Melanocyte of skin (primary cell): ENCODE measurements at places on chromosomes 13 and 19. TPM values are rescaled to one million over a fixed set of nuclear protein-coding genes. Genes with fewer than 3 reads are reported as not detected.

Gene KIR2DL1
- not detected in 2 replicates for total RNA-seq

Gene MISP3
- 0.46 TPM in 1 of 2 replicates, not detected in the other for total RNA-seq

Gene KIR3DL2
- not detected in 2 replicates for total RNA-seq

Gene TUBA3C
- total RNA-seq = not detected in 2 replicates

Gene CBARP
- 2.2 and 2.4 TPM in 2 replicates for total RNA-seq

Gene FREM2
- total RNA-seq = 0.33 and 1.1 TPM in 2 replicates

Gene UPK1A
- not detected in 2 replicates for total RNA-seq

Gene MYO16
- total RNA-seq = 5.2 and 5.8 TPM in 2 replicates

Gene TTC9B
- total RNA-seq = not detected in 2 replicates
